NCI-H146 (cell line): ENCODE measurements at places on chromosomes 16 and 17.
A peak's percentile ranks its signal among the peaks of the same experiment; 100 is the strongest.

DNA sequence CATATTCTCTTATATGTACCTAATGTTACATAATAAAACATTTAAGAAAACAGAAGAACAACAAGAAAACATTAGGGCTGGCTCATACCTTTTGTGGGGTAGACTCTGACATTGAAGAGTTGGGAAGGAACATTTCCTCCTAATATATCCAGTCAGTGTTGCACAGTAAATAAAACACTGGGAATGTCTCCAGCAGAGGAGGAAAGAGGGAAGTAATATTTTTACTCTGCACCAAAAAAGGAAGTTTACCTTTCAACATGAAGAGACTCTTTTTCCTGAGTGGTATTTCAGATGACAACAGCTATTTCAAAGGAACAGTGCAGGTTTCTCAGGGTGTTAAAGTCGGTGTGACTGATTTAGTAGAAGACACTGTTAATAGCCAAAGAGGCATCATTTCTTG, 31.9 kb downstream of the EPN2 start:
- no peak for DNase-seq

GRCh38 chr17:29840884-29841283, 89.1 kb downstream of the SSH2 start:
- DNase-seq = no peak

DNA sequence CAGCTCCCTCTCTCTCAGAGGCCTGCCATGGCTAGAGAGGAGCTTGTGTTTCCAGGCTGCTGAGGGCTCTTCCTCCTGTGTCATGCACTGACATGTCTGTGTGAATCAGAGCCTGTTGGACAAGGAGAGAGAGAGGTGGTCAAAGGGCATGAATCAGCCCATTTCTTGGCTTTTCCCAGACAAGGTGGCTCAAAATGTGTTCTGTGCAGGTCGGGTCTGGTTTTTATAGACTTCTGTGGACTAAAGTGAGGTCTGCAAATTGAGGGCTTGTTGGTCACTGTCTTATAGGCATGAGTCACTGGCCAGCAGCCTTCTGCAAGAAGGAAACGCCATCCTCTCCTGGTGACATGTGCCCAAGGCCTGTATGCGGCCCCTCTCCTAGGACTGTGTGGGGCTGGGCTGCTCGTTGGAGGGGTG, 97.9 kb downstream of the FOXL1 start:
- DNase-seq = no peak

- DNase-seq = no peak
These were observed 131.8 kb downstream of the UTP18 start for GRCh38 chr17:51391982-51392654.

GRCh38 chr16:3170440-3171180, 17.4 kb upstream of the OR1F1 start:
- DNase-seq = peak; percentile 67

DNA sequence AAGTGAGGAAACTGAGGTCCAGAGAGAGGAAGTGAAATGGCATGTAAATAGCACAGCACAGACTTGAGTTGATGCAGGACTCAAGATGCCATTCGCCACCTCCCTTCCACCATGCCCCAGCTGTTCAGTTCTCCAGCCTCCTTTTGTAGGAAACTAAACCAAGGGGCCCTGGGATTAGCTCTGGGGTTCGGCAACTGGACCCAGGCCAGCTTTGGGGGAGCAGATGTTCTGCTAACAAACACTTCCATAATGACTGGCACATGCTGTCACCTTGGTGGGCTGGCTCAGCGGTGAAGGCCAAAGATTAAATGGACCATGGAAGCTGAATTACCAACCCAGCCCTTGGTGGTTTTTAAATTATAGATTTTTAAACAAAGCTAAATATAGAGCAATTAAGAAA, 77.0 kb downstream of the IRX6 start:
- no peak for DNase-seq

GRCh38 chr17:82153745-82154375, 55.8 kb upstream of the FASN start:
- peak; percentile 57 for DNase-seq

GRCh38 chr17:38544839-38545209, 60.9 kb downstream of the SRCIN1 start:
- no peak for DNase-seq

- peak; percentile 33 for DNase-seq
These were observed 111.4 kb upstream of the ZFHX3 start for GRCh38 chr16:73159296-73159695.

DNA sequence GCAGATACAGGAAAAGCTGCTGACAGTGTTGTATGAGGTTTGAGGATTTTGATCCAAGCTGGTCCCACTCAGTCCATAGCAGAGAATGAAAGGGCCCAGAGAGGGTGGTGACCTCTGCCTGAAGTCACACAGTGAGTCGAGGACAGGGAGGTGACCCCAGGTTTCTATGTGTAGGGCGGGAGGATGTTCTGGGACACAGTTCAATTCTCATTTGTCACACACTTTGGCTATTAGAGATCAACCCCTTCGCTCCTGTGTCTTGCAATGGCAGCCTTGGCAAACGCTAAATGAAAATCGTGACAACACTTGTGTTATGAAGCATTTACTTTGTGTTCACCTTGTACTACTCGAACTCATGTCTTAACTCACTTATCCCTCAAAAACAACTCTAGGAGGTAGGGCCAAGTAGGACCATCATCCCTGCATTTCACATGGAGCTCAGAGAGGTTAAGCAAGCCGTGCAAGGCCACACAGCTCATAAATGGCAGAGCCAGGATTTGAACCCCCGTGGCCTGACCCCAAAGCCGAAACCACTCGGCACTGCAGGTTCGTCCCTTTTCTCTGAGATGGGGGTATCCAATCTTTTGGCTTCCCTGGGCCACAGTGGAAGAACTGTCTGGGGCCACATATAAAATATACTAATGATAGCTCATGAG, 10.2 kb downstream of the DEXI start:
- DNase-seq = no peak

DNA sequence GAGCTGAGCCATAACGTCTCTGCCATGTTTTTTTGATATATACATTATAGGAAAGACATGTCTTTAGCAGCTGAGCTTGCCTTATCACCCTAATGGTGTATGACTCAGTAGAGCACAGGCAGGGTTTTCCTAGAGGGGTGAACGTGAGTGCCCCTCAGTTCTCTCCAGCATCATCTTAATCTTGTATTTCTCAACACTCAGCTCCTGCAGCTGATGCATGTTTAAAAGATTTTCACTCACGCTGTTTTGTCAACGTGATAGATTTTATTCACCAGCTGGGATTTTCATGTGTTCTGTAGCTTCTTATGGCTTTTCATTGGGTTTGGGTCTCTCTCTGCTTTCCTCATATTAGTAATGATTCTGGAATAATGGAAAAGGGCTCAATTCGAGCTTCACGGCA, 186.0 kb upstream of the PMFBP1 start:
- no peak for DNase-seq

DNA sequence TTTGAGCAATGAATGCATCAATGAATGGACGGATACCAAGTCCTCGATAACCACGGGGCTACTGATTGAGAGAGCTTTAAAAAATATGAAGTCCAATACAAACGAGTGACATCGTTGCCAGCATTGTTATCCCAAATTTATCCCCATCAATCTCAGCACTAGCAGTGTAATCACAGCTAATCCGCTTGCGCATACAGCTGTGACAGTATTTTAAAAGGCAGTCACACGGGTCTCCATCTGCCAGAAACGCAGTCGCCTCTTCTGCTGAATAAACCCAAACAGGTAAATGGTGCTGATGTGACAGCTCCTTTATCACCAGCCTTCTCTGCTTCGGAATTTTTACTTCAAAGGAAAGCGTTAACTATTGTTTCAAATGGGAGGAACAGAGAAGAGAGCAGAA, 311.1 kb downstream of the XYLT1 start:
- no peak for DNase-seq

DNA sequence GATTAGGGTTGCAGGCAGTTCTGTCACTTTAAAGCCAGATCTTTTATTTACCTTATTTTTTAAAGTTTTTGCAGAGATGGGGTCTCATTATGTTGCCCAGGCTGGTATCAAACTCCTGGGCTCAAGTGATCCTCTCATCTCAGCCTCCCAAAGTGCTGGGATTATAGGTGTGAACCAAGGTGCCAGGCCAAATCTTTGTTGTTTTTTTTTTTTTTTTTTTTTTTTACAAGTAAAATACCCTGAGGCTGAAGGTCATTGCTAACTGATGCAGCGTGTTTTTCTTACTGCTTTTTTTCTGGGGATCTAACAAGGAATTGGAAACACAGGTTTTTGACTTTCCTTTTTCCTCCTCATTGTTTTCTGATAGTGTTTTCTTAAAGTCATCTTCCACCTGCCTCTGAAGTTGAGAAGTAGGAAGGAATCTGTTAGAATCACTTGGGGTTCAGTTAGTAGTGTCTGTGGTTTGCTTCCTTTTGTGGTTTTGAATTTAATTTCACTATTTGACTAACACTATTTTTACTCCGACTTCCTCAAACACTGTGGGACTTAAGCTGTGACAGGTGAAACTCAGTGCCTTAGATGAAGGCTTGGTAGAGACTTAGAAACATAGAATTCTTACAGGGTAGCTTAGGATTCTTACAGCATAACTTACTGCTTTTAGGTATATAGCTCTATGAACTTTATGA, 22.2 kb downstream of the CLTC start:
- DNase-seq = no peak

GRCh38 chr16:492211-492875, 35.2 kb upstream of the CAPN15 start:
- no peak for DNase-seq

DNA sequence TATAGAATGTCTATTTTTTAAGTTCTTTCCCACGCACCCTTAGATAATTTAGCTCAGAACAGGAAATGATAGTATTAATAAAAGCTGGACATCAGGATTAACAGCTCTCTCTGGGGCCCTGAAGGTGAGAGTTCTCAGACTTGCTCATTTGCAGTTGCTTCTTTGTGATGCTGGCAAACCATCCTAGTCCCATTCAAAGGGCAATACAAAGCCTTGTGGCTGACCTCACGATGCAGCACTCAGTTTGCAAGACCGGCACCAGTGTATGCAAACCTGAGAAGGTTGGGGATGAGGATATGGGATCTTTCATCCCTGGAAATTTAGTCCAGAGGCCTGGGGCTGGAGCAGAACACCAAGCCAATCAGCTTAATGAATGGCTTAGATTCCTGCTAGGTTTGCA, 29.3 kb downstream of the STH start:
- no peak for DNase-seq

GRCh38 chr17:16286947-16287562, 66.2 kb downstream of the CENPV start:
- no peak for DNase-seq
